Stimulated activated CD4-positive, alpha-beta T cell treated with anti-CD3 and anti-CD28 coated beads, Interleukin-1b, Interleukin-23, amount 100 ng/mL, for 24 hours (primary cell): ENCODE measurements at places on chromosomes 2 and 18.

DNA sequence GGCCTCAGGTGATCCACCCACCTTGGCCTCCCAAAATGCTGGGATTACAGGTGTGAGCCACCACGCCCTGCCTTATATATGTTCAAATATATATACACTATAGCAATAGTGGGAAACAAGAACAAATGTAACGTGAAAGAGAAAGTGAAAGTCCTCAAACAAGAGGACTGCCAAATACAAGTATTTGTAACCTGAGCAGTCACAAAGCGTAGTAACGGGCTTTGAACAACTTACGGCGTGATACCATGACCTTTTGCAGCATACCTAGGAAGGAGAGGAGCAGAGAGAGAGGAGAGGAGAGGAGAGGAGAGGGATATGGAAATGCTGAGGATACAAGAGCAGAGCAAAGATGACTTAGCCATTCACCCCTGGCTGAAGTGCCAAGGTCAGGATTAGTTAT lies 113.8 kb upstream of the RGPD4 start:
- no peak for DNase-seq

DNA sequence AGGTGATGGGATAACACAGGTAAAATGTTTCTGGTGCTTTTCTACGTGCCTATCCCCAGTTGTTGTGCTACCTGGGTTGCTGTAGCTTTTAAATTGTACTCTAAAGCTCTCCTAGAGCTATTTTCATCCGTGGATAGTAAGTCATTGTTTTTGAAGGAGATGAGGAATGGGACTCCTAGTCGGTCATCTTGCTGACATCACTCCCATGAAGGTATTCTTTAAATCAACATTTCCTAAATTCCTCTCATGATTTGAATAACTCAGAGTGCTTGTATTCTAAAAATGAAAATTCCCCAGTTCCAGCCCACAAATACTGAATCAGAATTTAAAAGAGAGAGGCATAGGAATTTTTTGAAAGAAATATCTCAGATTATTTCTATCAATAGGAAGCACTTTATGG lies 44.3 kb downstream of the CCDC148 start:
- no peak for DNase-seq

- no peak for DNase-seq
These were observed 51.5 kb upstream of the FAHD2A start for GRCh38 chr2:95350774-95351597.

- no peak for DNase-seq
These were observed 246.0 kb downstream of the WDR7 start for GRCh38 chr18:56897122-56897521.
